NCI-H2081 (cell line): ENCODE measurements at places on chromosomes 7 and 10.

DNA sequence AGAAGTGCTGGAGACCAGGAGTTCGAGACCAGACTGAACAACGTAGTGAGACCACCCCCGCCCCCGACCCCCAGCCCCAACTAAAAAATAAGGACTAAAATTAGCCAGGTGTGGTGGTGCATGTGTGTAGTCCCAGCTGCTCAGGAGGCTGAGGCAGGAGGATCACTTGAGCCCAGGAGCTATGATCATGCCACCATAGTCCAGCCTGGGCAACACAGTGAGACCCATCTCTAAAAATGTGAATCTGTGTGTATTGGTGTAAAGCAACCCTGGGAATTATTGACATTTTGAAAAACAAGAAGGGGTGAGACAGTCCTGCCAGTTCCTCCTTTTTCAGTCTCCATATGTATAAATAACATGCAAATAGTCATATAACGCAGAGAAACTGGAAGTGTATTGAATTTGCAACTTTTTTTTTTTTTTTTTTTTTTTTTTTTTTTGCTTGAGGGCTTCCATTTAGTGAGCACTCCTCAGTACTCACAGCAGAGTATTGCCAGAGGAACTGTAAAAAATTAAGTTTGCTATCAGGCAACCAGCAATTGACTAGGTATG is 3.4 kb upstream of the ITGB1 start:
- no peak for DNase-seq

DNA sequence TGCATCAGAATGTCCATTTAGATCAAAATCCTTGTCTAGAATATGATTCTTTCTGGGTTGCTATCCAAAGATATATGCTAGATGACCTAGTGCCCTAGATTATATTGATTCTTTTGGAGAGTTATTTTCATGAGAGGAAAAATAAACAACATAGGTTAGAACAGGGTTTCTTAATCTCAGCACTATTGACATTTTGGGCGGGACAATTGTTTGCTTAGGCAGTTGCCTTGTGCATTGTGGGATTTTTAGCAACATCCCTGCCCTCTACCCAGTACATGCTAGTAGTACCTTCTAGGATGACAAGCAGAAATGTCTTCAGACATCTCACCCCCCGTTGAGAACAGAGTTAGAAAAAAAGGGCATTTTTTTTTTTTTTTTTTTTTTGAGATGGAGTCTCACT is 25.1 kb upstream of the LAMB1 start:
- DNase-seq, result no peak

GRCh38 chr10:52082307-52082706 is 231.8 kb upstream of the DKK1 start:
- no peak for DNase-seq

DNA sequence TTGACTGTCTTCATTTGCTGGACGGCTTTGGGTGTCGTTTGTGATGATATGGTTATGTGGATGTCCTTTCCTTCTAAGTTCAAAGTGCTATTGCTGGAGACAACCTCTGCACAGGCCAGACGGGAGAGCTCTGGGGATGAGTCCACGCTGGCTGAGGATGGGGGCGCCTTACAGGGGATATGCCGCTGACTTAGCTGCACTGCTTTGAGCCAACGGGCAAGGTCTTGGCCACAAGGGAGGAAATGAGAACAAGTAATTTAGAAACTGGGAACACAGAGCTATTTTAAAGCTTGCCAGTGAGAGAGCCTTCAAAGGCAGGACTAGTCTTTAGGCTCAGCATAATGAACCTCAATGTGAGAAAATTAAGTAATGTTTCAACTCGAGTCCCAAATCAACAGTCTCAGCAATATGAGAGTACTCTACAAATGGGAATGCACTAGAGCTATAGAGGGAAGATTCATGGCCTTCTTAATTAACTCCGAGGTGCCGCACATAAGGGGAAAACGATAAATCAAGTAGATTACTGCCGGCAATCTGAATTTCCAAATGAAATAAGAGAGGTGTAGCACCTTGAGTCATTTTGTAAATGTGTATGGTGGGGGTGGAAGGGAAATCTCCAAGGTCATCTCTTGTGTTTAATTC is 209.3 kb downstream of the JAZF1 start:
- DNase-seq, result no peak

- peak; percentile 32 for DNase-seq
Measured at GRCh38 chr10:33314811-33315561, 19.5 kb downstream of the NRP1 start.

GRCh38 chr10:8034466-8035005 is 20.0 kb upstream of the GATA3 start:
- DNase-seq, result no peak

DNA sequence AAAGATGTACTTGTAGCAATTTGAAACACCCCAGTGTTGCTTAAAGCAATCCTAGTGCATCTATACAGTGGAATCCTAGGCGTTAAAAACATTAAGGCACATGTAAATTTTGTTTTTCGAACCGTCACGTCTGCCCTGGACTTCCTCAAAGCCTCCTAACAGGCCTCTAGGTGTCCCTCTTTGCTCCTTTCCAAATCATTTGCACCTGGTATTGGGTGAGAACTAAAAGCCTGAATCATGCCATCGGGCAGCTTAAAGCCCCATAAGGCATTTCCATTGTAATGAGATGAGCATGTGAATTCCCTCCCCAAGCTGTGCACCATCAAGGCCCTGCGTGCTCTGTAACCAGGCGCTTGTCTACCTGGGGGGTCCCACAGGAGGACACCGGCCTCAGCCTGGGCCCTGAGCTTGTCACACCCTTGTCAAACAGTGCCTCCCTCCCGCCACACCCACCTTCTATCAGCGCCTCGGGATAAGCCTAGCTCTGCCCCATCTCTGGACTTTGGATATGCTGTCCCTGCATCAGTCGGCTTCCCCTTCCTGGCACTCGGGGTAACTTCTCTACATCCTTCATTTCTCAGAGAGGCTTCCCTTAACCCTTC is 89.2 kb downstream of the WDR11 start:
- no peak for DNase-seq

GRCh38 chr10:52805414-52806285 is 33.1 kb upstream of the MBL2 start:
- DNase-seq, result no peak

DNA sequence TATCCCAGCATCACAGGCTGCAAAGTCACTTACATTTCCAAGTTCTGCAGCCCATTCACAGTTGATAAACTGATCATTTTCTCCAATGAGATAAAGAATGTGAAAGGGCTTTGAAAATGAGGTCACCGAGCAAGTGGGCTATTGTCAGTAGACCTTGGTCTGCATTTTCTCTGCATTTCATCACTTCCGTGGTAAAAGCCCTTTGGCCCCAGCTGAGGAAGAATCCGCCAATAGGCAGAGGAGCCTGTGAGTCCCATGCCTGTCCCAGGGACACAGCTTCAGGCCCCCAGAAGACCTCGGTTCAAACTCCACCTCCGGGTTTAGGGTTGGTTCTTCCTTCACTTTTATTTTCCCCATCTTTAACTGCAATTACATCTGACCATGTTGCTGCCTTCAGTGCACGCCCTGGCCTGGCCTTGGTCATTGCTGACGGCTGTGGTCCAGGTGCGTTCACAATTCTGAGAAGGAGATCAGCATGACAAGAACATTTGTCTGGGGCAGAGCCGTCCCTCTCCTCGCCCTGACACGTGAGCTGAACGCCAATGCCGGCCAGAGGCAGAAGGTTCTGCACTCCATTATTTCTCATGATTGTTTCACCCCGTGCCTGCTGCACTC is 292.5 kb downstream of the TCERG1L start:
- DNase-seq, result no peak

- DNase-seq, result no peak
Measured at GRCh38 chr10:45447416-45447815, 73.4 kb downstream of the ALOX5 start.

DNA sequence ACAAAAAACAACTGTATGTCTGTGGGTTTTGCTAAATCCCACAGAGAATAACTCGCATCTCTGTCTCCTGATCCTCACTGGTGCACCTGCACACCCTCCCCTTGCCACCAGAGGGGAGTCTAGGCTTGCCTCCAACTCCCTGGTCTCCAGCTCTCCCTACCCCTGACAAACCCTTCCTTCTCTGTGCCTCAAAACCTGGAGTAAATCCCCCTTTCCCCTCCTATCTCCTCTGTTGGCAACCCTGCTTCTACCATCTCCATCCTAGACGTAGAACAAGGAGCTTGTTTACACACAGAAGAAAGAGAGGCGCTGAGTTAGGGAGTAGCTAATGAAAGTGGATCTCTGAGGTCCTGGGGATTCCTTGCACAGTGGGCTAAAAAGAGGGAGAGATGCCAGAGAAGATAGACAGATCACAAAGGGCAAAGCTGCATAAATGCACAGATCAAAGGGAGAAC is 6.0 kb downstream of the MBLAC1 start:
- peak; percentile 77 for DNase-seq

DNA sequence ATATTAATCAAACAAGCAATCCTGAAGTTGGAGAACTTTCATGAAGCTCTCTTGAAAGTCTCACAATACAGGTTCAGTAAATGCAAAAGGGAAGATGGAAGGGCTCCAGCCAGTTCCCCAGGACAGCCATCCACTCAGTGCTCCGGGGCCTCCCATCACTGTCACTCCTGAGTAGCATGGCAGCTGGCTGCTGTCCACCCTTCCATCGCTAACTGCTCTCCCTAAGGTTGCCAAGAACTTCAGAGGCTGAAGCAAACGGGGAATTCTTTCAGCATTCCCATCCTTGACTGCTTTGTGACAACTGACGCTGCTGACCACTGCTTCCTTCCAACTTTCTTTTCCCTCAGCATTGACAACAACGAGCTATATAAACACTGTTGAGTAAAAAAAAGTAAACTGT is 69.1 kb downstream of the VPS41 start:
- DNase-seq, result no peak

- no peak for DNase-seq
Measured at GRCh38 chr10:86305521-86305920, 61.1 kb downstream of the GRID1 start.

DNA sequence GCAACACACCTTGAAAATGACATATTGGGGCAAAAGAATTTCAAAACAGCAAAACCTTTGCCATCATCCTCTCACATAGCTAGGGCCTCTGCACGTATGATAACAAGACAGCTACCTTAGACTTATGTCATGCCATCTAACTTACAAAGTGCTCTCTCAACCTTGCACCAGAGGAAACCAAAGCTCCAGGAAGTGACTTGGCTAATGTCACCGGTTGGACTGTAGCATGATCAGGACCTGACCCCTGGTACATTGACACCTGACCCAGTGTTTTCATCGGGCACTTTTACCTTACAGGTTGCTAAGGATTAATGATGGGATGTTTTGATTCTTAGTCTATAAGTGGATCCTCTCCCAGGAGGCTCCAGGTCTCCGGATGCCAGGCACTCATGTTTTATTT is 529.8 kb upstream of the GALNT17 start:
- no peak for DNase-seq
